Activated T-helper 9 cell treated with anti-CD3 and anti-CD28 coated beads, Interleukin-2, amount 50 U/mL, for 16 hours (primary cell): ENCODE measurements at places on chromosomes 6 and 20.

GRCh38 chr20:40997116-40997515 lies 31.5 kb upstream of the TOP1 start:
- DNase-seq, result no peak

DNA sequence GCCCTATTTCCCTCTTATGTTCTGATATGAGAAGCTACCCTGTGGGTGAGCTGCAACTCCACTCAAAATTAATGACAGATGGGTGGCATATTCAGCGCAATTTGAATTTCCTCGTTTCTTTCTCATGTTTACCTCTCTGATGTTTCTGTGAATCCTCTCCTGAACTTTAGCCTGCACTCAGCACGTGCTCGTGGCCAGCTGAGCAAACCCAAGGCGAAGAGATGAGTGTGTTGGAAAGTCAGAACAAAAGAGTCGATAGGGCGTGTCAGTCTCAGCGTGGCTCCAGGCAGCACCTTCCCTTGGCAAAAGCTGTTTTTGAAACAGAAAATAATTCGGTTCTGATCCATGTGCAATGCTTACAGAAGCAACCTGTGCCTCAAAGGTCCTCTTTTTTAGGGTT lies 226.1 kb upstream of the GMDS start:
- no peak for DNase-seq

- DNase-seq, result no peak
Observed at GRCh38 chr6:13985663-13986325, 61.0 kb downstream of the RNF182 start.

GRCh38 chr20:2295886-2296515 lies at the start of gene TGM3:
TSS of gene TGM3 (plus strand) at chr20:2296001. CDS start at chr20:2296064, 63 bp downstream.
- no peak for DNase-seq

- no peak for DNase-seq
Observed at GRCh38 chr6:136526196-136526930, 23.9 kb downstream of the MAP7 start.

DNA sequence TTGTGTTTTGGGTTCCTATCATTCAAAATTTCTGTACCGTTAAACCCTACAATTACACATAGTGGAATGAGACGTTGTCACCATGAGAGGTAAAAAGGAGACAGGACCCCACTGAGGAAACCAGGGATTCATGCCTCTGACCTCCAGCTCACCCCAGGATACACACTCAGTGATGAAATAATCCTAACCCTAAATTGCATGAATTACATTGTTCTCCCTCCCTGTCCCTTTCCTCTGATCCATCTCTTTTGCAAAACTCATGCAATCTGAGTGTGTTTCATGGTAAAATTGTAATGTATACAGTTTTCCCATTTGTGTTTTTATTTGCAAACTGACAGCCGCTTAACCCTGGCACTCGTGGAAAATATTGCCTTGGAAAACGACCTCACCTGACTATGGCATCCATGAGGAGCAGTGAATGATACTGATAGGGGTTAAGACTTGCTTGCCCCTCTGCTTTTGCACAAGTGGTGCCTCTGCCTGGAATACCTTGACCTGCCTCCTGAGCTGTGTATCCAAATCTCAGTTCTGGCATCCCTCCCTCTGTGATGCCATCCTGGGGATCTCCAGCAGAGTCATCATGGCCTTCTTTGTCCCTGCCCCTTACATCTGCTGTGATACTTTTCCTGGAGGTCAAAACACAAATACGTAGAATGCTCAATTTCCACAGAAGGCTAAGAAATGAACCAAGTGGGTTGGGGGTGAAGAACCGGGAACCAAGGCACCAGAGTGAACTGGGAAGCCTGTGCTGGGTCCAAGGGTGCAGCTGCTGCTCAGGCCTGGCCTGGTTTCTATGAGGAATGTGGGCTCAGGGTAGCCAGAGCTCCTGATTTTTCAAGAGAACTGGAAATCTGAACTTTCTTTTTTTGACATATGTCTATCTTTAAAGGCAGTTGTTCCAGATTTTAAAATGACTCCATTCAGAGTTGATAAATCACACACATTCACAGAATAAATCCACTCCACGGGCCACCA lies 211.6 kb upstream of the ZNF217 start:
- DNase-seq, result no peak

- no peak for DNase-seq
Observed at GRCh38 chr20:19404826-19405225, 192.4 kb downstream of the SLC24A3 start.

- no peak for DNase-seq
Observed at GRCh38 chr6:6712449-6713403, 124.2 kb downstream of the LY86 start.

GRCh38 chr6:56692523-56693245 lies 50.0 kb upstream of the DST start:
- no peak for DNase-seq

- no peak for DNase-seq
Observed at GRCh38 chr6:3368685-3369084, 88.2 kb downstream of the SLC22A23 start.

DNA sequence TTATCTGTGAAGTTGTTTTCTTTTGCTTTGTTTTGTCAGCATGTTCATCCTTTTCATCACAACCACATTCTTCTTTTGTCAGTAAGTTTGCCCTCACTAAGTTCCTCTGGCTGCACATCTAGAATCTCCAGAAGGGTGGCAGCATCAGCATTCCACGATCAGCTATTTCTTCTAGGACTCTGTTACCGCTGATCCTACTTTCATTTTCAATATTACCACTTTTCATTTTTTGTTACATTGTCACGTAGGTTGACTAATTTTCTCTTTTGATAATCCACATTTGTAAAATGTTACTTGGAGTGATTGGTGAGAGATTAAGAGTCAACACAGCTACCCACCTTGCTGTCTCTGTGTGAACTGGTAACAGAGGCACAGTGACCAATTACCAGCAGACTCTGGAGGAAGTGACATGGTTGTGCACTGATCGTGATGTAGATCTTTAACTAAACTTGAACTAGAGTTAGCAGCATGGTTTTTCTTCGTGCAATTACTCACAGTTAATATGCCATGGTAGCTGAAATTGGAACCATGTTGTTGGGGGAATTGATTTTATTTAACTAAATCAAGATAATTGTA lies 307.9 kb upstream of the SLC35B3 start:
- no peak for DNase-seq

GRCh38 chr6:84492241-84493165 lies 265.1 kb upstream of the CEP162 start:
- no peak for DNase-seq

DNA sequence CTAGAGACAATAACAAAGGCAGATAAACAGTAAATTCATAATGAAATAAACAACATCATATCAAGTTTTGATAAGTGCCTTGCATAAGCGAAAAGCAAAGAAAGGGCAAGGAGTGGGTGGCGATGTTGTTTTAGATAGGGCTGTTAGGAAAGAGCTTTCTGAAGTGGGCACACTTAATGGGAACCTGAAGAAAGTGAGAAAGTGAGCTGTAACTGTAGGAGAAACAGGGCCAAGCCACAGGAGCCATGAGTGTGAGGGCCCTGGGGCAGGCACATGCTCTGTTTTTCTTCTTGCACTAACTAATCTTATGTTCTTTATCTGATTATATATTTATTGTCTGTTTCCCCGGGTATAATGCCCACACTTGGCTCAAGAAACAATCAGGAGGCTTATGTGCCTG lies 193.4 kb upstream of the SUPT3H start:
- DNase-seq, result no peak

- no peak for DNase-seq
Observed at GRCh38 chr6:51045548-51045947, 226.9 kb downstream of the TFAP2B start.

DNA sequence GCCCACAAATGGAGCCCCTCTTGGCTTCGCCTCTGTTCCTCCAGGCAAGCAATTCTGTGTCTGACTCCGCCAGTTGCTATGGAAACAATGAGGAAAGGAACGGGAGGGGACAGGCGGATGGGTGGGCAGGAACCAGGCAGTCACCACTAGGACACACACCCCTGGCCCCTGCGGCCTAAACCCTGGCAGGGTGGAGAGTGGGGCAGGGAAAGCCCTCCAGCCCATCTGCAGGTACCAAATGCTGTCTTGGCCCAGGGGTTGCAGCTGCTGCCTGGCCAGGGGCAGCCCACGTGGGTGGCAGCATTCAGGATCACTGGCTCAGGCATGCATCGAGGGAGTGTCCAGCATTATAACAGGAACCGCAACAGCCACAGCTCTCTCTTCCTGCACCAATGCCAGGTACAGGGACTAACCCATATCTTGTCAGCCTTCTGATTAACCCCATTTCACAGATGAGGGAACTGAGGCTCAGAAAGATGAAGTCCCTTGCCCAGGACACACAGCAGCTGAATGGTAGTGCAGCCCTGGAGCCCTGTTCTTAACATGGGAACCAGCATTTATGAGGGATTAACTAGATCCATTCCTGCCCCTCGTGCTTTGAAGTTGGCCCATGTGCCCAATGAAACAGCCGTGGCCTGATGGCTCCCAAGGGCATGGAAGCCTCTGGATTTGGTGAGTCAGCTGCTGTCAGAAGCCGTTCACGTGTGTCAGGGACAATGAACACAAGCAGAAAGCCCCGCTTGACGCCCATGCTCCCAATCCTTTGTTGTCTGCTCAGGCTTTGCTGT lies 66.3 kb downstream of the NOL4L start:
- no peak for DNase-seq

DNA sequence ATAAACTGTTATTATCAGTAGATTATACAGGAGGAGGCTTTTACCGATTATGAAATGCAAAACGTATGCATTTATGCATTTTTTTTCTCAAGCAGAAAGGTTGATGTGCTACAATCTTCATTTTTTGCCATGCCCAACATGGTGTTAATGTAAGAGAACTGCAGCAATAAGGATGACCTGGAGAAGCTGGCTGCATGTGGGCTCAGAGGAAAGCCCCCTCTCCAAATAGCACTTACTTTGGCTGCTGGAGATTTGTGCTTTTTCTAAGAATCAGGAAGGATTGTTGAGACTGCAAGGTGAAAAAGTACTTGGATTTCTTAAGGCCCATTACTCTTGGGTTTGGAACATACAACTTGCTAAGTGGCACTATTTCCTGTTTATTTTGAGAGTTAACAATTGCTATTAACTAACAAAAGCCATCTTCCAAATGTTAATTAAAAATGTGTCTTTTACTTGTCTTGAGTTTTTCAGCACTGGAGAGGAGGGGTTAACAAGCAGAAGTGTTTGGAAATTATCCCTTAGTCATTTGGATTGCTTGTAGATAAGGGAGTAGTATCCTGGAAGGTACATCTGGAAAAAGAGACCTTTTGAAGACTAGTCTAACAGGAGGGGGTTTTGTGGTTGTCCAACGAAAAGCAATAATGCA lies 5.6 kb downstream of the SOX4 start:
- DNase-seq, result no peak

GRCh38 chr6:70110126-70111022 lies 192.5 kb downstream of the COL9A1 start:
- no peak for DNase-seq

GRCh38 chr20:38628580-38629470 lies 27.2 kb downstream of the ARHGAP40 start:
- DNase-seq, result no peak

- DNase-seq, result no peak
Observed at GRCh38 chr6:136201732-136202131, 48.4 kb downstream of the MTFR2 start.

DNA sequence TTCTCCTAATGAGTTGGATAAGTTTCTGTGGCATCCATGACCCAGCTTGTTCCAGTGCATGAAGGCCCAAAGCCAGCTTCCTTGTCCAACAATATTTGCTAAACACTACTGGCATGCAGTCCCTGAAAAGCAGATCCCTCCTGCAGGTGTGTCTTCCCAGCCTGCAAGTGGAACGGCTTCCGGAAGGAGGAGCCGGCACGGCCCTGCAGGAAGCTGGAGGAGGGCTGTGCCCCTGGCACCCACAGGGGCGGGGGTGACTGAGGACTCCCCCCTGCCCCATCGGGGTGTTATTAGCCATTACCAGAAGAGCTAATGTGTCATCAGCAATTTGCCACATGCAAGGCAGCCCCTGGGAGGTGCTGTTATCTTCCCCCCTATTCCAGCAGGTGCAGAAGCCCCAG lies 27.4 kb downstream of the NPEPL1 start:
- DNase-seq, result no peak

DNA sequence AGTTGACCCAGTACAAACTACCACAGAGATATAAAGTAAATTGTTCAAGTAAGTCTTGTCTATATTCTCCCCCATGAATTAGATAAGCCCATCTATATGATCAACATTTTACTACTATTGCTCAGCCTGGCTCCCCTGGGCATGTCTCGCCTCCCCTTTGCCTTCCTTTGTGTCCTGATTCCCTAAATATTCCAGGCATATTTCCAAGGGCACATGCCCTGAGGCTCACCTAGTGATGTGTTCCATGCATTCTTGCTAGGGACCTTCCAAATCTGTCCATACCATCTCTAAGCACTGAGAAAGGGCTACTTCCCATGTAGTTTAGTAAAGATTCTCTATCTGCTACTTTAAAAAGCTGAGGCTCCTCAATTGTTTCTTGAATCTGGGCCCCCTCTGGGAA lies 309.5 kb upstream of the PRND start:
- DNase-seq, result no peak

- DNase-seq, result no peak
Observed at GRCh38 chr20:16922834-16923233, 174.7 kb downstream of the OTOR start.

DNA sequence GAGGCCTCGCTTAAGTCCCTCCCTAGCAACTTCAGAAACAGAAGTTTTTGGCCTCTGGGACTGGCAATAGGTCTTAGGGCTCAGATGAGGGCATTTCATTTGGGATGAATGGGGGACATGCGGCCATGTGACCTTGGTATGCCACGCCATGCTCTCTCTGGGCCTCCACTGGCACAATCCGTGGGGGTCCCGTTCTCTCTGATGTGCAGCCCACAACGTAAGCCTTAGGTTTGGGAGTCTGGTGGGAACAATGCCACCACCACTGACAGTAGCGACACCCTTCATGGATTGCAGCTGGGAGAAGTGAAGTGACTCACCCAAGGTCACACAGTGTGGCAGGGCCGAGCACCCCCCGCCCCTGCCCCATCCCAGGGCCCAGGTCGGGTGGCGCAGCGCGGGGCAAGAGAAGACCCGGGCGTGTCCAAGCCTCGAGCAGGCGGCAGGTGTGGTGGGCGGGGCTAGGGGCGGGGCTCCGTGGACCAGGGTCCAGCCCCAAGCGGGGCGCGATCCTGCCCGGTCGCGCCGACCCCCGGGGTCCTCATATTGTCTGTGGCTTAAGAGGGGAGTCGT lies 864 bp upstream of the CEBPB start:
- peak; percentile 28 for DNase-seq

DNA sequence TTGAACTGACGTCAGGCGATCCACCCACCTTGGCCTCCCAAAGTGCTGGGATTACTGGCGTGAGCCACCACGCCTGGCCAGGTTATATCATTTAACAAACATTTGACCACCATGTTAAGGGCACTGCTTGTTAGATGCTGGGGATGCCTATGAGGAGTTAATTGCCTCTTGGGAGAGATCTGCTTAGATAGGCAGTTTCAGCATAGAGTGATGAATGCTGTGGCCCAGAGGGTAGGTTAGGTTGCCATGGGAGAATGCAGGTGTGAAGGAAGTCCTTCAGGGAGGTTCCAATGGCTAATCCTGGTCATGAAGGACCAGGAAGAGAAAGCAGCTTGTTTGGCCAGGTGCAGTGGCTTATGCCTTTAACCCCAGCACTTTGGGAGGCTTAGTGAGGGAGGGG lies 17.0 kb downstream of the PHF20 start:
- no peak for DNase-seq
